Peyer's patch (tissue), 4 donors: ENCODE measurements at places on chromosomes 12 and 14. TPM values are rescaled to one million over a fixed set of nuclear protein-coding genes. Genes with fewer than 3 reads are reported as not detected.

Gene MYBPC1
- not detected for total RNA-seq

DNA sequence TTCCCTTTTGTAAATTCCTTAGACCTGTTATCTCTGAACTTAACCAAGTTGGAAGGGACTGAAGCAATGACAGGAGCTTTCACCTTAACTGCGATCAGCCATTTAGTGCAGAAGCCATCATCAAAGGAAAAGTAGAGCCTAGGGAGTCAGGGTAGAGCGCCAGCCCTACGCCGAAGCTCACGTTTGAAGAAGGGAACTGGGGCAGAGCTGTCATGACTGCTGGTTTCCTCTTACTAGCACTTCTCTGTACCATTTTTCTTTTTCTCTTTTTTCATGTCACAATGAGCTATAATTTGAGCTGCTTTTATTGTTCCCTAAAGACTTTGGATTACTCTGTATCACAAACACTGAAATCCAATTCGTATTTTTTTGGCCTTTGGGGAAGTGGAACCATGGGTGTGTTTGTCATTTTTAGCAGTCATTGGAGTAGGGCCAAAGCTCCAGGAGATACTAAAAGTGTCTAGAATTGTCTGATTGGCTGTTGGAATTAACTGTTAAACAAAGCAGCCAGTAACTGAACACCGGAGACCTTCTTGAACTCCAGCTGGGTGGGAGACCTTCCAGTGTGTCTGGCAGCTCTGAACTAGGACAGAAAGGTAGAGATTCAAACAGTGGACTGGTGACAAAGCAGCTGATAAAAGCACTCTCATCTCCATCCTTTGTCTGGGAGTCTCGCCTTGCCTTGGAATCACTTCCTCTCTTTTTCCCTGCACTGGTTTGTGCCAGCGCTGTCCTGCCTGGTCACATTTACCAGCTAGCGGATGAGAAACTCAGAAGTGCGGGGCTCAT lies 9.1 kb downstream of the MTRFR start:
- no peak for DNase-seq

- DNase-seq = peak; percentile 18
These were observed 31.1 kb downstream of the CCDC177 start for GRCh38 chr14:69543341-69544115.

DNA sequence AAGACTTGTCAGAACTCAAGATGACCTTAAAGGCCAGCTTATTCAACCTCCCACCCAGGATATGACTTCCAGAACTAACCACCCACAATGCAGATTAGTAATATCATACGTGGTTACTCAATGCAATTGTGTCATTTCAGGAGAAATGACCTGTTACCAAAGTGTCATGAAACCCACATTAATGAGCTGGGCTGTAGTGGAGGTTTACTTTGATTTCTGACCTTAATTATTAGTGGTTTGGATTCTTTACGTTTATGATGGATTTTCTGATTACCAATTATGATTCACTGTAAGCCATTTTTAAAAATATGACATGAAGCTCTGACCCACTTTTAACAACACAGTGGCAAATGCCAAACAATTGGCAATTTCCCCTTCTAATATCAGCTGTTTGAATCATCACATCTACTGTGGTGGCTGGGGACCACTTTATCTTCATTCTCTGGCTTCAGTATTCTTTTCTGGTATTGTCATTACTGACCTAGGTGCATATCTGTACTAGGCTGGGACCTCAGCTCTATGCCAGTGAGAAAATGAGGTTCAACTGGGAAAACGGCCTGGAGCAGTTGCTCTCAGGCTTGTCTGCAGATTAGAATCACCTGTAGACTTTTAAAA lies 223.3 kb downstream of the RGS6 start:
- no peak for DNase-seq

Gene BICD1
- total RNA-seq = 8.4 TPM

DNA sequence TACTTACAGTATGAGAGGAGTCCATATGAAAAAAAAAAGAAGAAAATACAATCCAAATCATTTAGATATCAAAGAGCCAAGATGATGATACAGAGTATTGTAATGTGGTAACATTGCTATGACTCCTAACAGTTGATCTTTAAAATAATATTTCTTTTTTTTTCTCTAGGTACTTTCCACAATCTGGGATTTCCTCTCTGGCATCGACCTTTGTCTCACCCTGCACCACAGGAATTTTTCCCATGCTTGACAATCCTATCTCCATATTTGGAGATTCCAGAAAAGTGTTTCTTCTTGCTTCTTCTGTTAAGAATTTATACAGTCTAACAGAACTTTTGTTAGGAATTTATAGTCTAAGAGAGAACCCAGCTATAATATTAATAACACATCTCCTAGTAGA lies 184.4 kb downstream of the ITPR2 start:
- no peak for DNase-seq

Gene IL26
- not detected for total RNA-seq

DNA sequence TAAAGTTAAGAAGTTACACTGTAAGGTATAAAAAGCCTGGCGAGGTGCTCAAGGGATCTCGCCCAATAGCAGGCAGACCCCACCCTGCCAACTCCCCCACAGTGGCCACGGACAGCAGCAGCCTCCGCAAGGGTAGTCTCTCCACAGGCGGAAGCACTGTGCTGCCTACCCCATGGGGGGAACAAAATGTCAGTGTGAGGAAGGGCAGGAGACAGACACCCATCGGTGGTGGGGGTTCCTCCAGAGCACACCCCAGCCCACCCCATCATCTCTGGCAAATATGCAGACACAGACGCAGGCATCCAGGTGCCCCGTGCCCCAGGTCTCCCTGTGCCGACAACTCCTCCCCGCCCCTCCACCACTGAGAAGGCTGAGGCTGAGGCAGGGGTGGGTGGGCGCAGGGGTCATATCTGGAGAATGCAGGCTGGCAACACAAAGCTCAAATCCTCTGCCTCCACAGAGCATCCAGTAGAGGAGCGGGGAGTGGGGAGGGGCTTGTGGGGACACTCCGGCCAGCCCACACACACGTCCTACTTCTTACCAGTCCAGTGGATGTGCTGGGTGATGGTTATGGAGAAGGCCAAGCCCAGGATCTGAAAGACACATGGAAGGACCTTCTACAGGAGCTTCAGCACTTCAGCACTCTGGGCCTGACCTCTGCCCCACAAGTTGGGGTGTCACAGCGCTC lies 68.3 kb upstream of the DDX11 start:
- peak; percentile 40 for DNase-seq

GRCh38 chr14:77340389-77340788 lies 19.6 kb downstream of the GSTZ1 start:
- DNase-seq = no peak

Gene ACSS3
- 9.9 TPM for total RNA-seq

GRCh38 chr14:101353422-101353821 lies 207.9 kb upstream of the DIO3 start:
- DNase-seq = no peak

DNA sequence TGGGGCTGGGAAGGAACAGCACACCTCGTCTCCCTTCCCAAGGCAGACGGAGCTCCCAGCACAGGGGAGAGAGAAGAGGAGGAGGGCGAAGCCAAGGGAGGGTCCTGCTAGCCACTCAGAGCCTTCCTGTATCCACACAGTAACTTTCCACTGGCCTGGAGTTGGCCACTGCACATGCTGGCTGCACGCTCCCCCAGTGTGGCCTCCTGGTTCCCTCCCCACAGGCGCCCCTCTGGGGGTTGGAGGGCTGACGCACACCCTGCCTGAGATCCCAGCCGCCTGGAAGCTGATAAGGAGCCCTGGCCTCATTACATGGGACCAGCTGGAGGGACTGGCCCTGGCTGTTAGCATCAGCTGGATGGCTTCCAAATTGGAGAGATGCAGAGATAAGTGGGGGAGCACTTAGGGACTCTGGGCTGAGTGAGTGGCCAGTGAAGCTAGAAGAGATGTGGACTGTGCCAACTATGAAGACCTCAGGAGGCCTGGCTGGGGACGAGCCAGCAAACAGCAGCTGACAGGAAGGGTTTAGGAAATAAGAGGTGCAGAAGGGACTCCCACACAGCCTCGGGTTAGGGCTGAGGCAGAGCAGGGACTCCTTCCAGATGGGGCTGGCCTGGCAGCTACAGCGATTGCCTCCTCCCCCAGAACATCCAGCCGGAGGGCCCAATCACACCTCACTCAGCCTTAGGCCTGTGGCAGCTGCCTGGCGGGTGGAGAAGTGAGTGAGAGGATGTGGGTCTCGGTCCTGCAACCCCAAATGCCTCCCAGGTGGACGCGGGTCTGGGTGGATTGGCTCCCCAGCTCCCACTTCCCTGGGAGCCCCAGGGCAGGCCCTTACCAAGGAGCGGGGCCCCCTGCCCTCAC lies 26.3 kb upstream of the BCDIN3D start:
- DNase-seq = no peak

DNA sequence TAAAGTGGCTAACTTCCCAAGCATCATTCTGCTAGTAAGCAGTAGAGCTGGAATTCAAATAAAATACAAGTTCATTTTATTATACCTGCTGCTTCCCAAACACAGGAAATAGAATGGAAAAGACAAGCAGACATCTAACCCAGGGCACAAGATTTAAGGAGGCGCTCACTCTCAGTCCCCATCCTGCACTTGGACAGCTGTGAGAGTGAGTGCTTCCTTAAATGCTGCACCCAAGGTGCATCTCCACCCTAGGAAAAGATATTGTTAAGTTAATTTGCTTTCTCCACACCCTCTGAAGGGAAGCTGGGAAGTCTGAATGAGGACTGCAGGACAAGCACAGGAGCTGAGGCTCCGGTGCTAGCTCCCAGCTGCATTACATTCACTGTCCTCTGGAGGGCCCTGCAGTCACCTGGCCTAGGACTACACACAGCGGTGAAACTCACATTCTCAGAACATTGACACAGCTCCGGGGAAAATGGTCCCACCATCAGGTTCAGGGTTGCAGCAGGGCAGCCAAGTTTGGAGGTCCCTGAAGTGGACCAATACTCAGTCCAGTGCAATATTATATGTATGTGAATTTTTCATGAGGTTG lies 14.2 kb downstream of the HEBP1 start:
- no peak for DNase-seq

GRCh38 chr14:59406454-59407245 lies 58.5 kb downstream of the GPR135 start:
- no peak for DNase-seq

- no peak for DNase-seq
These were observed 30.3 kb downstream of the TC2N start for GRCh38 chr14:91837076-91837475.

GRCh38 chr12:953776-954175 lies 4.3 kb upstream of the RAD52 start:
- DNase-seq = no peak

Gene NFE2
- total RNA-seq = not detected

DNA sequence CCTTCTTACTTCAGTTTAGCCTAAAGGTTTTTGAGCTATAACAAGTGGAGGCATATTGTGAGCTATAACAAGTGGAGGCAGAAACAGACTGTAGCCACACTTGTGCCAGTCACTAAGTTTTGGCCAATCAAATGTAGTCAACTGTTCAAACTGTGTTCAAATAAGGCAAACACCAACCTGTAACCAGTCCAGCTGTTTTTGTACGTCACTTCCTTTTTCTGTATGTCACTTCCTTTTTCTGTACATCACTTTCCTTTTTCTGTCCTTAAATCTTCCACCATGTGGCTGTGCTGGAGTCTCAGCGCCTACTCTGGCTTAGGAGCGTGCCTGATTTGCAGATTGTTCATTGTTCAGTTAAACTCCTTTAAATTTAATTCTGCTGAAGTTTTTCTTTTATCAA lies 79.7 kb downstream of the FUT8 start:
- no peak for DNase-seq

Gene MSI1
- 1.6 TPM for total RNA-seq

DNA sequence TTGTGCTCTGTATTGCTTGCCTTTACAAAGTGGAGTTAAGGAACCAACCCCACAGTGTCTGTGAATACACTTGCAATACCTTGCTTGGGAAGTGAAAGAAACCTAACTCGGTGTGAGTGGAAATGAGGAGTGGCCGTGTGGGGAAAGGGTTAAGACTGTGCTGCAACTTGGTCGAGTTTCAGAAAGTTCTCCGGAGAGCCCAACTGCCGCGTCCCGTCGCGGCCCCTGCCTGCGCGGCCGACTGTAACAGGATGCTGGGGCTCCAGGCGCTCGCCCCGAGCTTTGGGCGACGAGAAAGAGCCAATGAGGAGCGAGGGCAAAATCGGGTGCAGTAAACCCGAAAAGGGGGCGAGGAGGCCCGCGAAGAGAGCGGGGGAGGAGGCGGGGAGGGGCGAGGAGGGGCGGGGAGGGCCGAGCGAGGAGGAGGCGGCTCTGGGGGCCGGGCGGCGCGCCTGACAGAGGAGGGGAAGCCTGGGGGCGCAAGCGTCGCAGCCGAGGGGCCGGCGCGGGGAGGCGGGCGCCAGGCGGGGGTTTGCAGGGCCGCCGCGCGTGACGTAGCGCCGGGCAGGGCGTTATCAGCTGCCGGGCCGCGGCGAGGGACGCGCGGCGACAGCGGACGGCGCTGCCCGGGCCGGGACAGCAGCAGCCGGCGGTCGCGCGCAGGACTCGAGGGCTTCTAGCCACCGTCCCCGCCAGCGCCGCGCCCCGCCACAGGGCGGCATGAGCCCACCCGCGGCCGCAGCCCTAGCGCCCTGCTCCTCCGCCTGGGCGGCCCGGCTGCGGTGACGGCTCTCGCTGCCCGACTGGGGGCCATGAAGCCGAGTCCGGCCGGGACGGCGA lies at the start of gene DACT1:
TSS of gene DACT1 (plus strand) at position 572 of the 840 bp plus-strand sequence. CDS start at position 813, 241 bp downstream.
- DNase-seq = peak; percentile 65

DNA sequence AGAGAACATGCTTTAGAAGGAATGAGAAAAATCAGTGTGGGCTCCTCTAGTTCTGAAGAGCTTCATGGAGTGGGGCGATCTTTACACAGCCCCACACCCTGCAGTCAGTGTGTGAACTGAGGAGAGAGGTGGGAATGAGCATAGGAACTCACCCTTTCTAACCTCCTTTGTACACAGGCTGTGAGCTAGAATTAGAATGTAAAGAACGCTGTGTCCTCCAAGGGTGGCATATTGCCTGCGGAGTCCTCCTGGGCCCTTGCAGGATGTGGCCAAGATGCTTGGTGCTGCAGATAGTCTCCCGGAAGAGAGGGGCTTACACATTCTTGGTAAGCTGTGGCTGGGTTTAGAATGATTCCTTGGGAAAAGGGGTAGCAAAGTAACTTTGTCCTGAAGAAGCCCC lies 43.9 kb downstream of the NINJ2 start:
- no peak for DNase-seq

DNA sequence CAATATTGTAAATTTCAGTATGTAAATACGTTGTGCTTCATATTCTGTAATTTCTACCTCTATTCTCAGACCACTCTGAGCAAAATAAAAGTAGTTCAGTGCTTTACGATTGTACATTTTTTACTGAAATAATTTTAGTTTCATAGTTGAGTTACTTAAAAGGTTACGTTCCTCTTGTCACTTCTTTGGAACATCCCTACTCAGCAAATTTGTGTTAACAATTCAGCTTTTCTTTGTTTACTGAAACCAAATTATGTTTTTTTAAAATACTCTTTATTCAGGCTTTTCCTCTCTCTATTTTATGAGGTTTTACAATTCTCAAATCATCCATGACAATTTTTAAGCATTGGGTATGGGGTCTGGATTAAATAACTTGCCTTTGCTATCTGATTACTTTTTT lies 25.8 kb downstream of the CPSF6 start:
- DNase-seq = no peak

- DNase-seq = no peak
These were observed 31.3 kb downstream of the ERC1 start for GRCh38 chr12:1022032-1022970.
